ENCODE measurements at places on chromosomes 1 and 21.

- no peak for DNase-seq
These were observed 20.1 kb upstream of the PCBP3 start for GRCh38 chr21:45623436-45623835.

- no peak for DNase-seq
These were observed 5.3 kb downstream of the P3H1 start for GRCh38 chr1:42761567-42761966.

DNA sequence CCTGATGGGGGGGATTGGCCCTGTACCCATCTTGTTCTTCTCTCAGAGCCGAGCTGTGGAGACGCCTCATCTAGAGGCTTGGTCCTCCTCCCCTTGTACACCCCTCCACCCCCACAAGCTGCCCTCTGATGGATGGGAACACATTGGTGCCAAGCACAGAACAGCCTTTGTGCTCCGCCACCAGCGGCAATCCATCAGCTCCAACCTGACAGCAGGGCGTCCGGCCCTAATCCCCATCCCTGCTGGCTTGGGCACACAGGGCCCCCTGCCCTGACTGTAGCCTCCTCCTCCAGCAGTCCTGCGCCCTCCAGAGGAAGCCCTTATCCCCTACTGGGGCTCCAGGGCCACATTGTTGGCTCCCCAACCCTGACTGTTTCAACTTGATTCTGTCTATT is 3.8 kb upstream of the MYOG start:
- DNase-seq = no peak

- no peak for DNase-seq
These were observed 13.5 kb downstream of the VANGL1 start for GRCh38 chr1:115655306-115655663.

DNA sequence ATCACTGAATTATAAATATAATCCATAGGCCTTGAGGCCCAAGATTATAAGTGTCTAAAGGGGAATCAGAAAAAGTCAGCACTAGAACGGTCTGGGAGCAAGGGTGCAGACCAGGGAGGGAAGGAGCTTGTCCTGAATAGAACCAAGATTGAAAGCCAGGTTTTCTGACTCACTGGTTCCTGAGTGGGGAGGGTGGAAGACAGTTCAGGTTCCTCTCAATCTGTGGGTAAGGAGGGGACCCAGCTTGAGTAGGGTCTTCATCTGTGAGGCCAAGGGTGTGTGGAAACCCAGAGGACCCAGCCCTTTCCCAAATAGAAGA is 842 bp downstream of the LENEP start:
- no peak for DNase-seq

- DNase-seq = no peak
These were observed 3.5 kb downstream of the MINDY1 start for GRCh38 chr1:151003180-151003579.

- no peak for DNase-seq
These were observed 470.0 kb upstream of the VAMP3 start for GRCh38 chr1:7300893-7301663.

GRCh38 chr1:22402356-22403053 is 49.1 kb upstream of the ZBTB40 start:
- no peak for DNase-seq

DNA sequence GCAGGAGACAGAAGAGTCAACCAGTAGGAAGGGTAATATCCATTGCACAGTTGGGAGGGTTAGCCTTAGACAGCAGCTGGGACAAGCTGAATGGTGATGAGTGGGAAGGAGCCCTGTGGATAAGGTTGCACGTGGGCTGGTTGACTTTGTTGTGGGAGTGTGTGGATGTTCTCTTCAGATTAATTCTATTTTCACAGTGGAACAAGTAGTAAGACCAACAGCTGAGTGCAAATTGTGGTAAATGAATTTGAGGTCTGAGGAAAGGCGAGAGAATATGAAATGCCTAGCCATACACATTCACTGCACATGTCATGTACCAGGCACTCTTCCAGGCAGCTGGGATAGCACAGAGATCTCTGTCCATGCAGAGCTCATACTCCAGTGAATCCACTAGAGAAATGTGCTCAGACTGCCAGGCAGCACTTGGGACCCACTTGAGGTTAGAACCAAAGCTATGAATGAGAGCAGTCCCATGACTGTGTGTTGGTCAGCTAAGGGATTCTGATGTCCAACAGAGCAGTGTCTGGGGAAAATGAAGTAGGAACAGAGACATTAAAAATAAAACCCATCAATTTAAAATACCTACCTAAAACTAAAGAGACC is 25.2 kb upstream of the VTCN1 start:
- no peak for DNase-seq

DNA sequence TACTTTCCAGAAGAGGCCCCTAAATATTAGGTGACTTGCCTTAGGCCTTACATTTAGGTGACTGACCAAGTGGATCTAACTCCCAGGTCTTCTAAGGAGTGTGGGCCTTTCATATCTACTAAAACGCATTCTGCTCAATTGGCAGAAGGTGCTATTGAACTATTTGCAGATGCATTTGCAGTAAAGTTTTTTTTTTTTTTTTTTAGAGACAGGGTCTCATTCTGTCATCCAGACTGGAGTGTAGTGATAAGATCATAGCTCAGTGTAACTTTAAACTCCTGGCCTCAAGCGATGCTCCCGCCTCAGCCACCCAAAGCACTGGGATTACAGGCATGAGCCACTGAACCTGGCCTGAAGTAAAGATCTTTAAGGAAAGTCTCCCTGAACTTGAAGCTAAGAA is 13.0 kb upstream of the ACBD6 start:
- DNase-seq = no peak

DNA sequence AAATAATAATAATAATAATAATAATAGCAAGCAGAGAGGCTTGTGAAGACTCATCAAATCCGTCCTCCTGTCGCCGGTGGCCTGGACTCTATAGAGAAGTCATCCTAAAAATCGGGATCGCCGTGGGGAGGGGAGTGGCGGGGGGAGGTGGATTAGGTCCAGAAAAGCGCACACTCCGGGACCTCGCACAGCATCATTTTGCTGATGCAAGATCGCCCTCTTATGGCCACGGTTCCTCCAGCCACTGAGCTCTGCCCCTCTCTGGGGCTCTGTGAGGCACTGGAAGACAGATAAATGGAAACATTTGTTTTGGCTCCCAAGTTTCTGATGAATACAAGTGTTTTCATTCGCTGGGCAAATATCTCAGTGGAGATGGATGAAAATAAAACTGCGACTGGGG is 612.0 kb downstream of the MATN1 start:
- no peak for DNase-seq

DNA sequence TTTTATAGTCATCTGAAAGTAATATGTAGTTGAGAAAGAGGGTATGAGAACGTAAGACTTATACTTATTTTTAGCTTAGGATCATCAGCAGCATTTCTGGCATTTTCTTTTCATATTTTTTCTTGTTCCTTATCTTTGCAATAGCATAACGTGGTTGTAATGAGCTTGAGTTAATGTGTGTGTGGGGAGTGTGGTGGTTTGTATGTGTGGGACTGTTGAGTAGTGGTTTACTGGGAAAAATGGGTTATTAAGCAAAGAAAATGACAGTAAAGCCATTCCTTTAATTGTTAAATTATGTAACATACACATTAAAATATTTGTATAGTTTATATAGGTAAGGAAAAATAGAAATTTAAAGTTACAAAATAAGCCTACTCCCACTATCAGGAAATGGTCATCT is 15.2 kb downstream of the PIP5K1A start:
- DNase-seq = no peak

DNA sequence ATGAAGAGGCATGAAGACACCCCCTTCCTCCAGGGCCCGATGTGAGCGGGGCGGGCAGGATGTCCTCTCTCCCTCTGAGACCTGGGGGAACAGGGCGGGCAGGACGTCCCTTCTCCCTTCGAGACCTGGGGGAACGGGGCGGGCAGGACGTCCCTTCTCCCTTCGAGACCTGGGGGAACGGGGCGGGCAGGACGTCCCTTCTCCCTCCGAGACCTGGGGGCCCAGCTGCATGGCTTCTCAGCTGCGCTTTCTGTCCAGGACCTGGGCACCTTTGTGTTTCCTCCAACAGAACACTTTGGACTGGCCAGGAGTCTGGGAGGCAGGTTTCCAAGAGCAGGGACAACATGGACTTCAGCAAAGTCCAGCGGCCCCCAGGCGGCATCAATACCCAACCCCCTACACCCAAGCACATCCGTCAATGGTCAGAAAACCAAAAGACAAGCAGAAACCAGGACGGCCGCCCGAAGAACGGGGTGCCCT is 30.8 kb upstream of the ADARB1 start:
- DNase-seq = no peak

DNA sequence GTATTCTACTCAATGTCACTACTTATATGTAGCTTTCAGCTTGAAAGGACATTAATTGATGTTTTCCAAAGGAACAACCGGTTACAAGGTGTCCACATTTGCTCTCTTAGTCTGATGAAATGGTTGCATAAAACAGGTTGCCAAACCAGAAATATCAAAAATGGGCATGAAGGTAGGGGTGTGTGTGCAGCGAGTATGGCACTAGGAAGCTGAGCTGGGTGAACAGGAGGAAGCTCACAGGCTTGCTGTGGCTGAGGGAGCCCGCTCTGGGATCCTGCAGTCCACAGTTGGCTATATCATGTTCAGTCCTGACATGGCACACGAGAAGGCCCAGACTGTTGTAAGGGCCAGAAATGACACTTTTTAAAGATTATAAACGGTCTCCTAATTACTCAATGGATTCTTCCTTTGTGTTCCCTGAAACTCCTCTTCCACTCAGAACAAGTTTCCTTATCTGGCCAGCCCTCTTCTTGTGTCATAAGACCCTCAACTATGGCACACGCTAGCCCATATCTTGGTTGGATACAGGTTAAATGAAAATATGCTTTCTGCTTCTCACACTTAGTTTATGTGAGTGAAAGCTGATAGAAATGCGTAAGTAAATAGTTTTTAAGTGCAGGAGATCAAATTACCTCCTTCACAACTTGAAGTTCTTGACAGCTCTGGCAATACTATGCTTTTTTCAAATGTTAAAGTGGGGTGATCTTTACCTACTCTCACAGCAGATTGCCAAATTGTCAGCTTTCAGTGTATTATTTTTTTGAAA is 201.5 kb downstream of the LMO4 start:
- no peak for DNase-seq

- DNase-seq = no peak
These were observed 148.7 kb upstream of the SPAG17 start for GRCh38 chr1:118333601-118334210.

- no peak for DNase-seq
These were observed 13.3 kb upstream of the CAPN8 start for GRCh38 chr1:223678841-223679240.

GRCh38 chr1:111097356-111098099 is 42.4 kb downstream of the DRAM2 start:
- no peak for DNase-seq

DNA sequence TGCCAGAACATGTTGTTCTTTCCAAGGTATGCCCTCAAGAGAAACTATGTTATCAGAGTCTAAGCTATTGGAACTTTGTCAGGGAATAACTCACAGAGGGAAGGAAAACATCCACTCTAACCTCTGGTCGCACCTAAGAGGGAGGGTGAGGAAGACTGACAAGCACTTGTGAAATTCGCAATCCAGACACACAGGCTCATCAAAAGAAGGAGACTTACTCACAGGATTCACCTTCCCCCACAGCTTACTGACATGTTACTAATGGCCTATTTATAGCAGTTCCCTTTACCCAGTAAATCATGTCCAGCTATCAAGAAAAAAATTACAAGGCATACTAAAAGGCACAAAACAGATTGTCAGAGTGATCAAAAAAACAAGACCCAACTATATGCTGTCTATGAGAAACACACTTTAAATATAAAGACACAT is 36.9 kb downstream of the WDR64 start:
- DNase-seq = no peak

DNA sequence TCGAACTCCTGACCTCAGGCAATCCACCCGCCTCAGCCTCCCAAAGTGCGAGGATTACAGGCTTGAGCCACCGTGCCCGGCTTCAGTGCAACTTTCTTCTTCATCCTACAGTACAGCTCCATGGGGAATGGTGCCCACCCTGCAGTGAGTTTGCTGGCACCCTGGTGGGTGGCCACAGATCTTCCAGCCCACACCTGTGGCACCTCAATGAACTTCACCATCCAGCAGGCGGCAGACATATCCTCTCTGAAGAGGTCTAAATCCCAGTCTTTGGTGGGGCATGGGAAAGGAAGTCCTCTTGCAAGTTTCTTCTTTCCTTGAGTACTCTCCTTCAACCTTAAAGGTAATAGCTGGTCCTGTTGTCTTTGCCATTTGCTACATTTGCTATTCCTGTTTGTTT is 18.1 kb upstream of the ZBTB8A start:
- DNase-seq = no peak

DNA sequence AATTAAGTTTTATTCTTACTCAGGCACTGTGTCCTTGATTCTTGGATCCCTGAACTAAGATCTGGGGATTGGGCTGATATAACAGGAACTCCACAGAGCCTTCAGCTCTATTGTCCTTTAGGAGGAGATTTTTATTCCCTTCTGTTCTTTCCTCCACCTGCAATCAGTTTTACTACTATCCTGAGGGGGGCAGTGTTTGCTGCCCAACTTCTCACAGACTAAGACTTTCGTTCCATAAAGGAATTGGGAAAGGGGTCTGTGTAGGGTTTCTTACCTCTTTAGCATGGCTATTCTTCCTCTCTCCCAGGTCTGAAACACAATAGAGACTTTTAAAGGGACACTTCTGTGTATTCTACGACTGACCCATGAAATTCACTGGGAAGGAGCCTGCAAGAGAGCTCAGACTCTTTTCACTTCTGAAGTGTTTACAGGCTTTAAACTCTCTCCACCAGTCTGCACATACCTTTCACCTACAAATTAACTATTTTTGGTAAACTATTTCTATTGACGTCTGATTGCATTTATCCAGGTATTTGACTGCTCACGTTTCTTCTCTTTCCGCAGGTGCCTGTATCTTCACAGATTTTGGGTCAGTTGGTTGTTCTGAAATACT is 103.3 kb upstream of the DEPDC1 start:
- DNase-seq = no peak

DNA sequence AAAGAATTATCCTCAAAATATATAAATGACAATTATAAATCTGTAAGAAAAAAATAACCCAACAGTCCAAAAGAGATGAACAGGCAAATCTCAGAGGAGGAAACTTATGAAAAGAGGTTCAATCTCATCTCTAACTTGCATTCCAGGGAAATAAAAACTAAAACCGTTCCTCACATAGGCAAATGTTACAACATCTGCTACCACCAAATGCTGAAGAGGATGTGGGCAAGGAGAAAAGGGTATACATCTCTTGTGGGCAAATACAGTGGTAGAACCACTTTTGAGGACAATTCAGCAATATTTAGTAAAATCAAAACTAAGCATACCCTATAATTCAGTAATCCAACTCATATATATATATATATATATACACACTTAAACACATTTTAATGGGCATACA is 33.7 kb upstream of the SGIP1 start:
- DNase-seq = no peak

- DNase-seq = no peak
These were observed 226.1 kb downstream of the KCTD3 start for GRCh38 chr1:215793180-215793579.

- no peak for DNase-seq
These were observed 172.2 kb upstream of the L1TD1 start for GRCh38 chr1:62022382-62022983.

- DNase-seq = no peak
These were observed 66.1 kb downstream of the PRRX1 start for GRCh38 chr1:170730014-170730413.

Measured in stimulated activated CD4-positive, alpha-beta T cell treated with anti-CD3 and anti-CD28 coated beads, TNF-alpha, amount 100 ng/mL, for 48 hours (primary cell).